ENCODE measurements at places on chromosomes 13 and 19.

DNA sequence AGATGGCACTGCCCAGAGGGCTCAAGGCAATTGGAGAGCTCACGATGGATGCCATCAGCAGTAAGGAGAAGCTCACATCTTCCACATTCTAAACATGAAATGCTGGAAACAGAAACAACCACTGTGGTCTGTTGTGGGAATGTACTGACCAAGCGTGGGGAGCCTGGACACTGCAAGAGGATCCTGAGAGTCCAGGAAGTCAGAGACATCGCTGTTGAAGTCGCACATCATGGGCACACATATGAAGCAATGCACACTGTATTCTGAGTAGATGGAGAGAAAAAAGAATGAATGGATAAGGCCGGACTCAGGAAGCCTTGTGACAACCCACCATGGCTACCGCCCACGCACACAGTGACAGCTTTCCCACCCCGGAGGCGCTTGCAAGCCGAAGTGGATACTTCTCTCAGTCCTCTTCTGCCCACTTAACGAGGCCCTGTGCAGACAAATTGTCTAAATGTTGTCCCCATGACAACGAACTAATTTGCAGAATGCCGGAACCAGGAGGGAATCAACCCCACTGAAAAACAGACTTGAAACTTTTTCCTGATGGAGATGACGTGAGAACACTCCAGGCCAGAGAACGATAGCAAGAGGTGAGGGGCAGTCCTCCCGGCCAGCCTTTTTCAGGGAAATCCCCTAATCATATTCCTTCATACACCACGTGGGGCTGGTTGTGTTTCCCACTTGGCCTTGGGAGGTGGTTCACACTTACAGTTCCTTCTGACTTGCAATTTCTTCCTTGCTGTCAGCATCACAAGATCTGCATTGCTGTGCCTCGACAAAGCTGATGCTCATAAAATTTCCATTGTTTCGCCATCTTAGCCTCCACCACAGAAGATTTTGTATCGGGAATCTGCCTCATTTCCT is 109.6 kb upstream of the SERP2 start:
- DNase-seq = no peak

DNA sequence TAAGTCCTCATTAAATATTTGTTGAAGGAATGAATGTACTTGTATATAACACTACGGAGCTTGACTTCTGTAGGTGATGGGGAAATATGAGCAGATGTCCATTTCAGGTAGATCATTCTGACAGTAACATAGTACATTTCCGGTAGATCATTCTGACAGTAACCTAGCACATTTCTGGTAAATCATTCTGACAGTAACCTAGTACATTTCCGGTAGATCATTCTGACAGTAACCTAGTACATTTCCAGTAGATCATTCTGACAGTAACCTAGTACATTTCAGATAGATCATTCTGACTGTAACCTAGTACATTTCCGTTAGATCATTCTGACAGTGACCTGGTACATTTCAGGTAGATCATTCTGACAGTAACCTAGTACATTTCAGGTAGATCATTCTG is 2.5 kb downstream of the PHF11 start:
- no peak for DNase-seq

GRCh38 chr19:48094129-48094854 is 16.3 kb downstream of the PLA2G4C start:
- no peak for DNase-seq

DNA sequence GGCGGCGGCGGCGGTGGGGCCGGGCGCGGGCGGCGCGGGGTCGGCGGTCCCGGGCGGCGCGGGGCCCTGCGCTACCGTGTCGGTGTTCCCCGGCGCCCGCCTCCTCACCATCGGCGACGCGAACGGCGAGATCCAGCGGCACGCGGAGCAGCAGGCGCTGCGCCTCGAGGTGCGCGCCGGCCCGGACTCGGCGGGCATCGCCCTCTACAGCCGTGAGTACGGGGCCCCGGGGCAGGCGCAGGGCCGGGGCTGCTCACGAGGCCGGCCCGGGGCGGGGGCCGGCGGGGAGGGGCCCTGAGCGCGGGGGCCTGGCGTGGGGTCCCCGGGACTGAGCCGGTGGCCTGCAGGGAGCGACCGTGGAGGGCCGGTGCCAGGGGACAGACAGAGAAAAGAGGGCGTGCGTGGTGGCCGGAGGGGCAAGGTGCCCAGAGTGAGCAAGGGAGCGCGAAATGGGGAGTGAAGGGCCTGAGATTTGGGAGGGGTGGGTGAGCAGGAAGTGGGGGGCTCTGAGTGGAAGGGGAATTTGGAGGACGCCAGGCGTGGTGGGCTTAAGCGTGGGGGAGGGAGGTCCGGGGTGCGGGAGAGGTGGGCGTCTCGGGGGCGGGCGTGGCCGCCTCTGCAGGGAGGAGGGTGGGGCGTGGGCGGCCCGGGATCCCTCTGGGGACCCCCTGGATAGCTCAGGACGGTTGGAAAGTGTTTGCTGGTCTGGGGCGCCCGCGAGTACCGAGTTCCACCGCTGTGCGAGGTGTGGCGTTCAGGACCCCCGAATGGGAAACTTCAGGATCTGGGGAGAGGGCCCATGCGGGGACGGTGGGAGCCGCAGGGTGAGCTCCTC is 575 bp downstream of the CARM1 start:
- peak; percentile 60 for DNase-seq

GRCh38 chr19:29667901-29668341 is 2.7 kb downstream of the PLEKHF1 start:
- DNase-seq = no peak

- peak; percentile 91 for DNase-seq
These were observed 559 bp upstream of the LENG9 start for GRCh38 chr19:54464044-54464629.

- no peak for DNase-seq
These were observed 457.6 kb upstream of the SLC10A2 start for GRCh38 chr13:103523858-103524257.

GRCh38 chr13:46487748-46488147 is 65.2 kb upstream of the LRCH1 start:
- no peak for DNase-seq

- DNase-seq = no peak
These were observed 4.4 kb downstream of the ZNF813 start for GRCh38 chr19:53471916-53472315.

DNA sequence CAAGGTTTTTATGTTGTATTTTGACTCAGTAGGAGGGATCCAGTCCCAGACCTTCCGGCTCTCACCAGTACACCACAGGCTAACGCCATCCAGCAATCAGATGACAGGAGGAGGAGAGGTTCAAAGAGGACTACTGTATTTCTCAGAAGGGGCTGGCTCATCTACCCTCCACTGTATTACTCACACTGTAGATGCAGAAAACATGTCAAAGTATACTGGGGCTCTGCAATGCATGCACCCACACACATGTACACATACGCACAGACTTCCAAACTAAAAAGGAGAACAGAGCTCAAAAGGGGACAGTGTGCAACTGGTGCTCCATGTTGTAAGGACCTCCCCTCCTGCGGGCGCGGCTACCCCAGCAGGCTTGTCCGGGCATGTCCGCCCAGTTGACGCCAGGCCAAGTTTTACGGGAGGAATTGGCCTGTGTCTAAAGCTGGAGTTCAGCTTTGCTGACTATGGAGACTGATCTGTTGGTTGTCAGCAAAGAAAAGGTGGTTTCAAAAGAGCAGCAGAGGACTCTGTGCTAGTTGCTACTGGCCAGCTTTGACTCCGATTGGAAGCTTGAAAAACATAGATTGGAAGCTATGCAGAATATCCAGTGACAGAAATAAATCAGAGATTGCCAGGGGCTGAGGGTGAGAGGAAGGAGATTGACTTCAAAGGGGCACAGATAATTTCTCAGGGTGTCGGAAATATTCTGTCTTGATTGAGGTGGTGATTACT is 314.2 kb downstream of the DLEU7 start:
- peak; percentile 92 for DNase-seq

- DNase-seq = no peak
These were observed 15.2 kb upstream of the MTIF3 start for GRCh38 chr13:27465611-27466010.

GRCh38 chr13:33497146-33497845 is 211.7 kb upstream of the STARD13 start:
- DNase-seq = no peak

DNA sequence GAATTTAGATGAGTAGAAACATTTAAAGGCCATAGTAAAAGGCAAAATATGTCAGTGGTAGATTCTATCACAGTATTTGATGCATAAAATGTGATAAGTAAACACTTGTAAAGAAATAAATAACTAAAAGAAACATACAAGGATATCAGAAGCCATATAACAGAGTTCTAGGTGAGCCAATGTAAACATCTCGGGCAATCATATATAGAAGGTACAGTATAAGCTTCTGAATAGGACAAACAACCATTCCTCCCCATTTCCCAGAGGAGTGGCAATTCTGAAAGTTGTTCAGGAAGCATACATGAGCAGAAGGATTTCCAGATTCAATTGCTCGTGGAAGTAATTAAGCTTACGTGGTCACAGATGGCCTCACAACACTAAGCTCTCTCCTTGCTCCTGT is 267.3 kb downstream of the LHFPL6 start:
- DNase-seq = no peak

DNA sequence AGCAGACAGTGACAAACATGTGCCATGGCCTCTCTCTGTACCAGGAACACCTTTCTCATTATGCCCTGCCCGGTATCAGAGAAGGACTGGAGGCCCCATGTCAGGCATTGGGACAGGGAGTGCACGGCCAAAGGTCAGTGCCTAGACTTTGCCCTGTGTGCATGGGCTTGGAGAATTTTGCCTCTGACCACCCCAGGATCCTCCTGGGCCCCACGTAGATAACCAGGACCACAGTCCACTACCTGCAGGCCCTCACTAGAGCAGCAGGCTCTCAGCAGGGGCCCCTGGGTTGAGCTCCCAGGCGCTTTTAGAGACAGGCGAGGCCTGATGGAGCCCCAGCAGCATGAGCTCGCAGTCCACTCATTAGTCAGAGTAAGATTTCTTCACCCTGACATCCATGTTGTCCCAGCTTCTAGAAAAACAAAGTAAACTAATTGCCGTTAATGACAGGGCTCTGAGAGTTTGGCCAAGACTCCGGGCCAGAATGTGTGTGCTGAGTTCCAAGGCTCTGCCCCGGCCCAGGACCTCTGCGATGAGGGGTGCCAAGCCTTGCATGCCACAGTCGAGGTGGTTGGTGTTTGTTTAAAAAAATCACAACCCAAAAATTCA is 42.7 kb downstream of the CAPN12 start:
- no peak for DNase-seq

DNA sequence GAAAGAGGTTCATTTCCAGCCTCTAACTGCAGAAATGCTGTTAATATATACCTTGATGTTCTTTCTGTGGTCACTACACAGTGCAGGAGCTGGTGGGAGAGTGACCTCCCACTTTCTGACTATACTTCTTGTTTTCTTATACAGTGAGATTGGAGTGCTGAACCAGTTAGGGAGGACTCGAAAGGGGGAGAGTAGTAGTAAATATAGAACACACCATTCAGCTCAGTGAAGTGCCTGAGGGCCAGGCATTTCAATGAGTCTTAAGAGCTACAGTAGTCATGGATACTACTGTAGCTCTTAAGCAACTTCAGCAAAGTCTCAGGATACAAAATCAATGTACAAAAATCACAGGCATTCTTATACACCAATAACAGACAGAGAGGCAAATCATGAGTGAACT is 372.9 kb downstream of the MTUS2 start:
- no peak for DNase-seq

GRCh38 chr19:11460207-11460606 is 20.6 kb downstream of the ELAVL3 start:
- DNase-seq = no peak

DNA sequence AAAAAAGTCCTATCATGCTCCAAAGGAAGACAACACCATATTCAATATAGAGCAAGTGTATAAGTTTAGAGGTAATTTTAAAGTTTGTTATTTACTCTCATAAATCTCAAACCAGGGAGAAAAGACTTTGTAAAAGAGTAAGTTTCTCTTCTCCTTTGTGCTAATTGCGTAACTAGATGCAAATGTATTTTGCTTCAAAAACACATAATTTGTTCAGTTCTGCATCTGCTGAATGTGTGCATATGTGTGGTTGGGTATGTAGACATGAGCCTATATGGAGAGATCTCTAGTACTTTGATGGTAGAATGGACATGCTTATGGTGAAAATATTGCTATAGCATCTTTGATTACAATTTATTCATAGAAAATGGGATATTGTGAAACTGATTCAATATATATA is 17.8 kb upstream of the MIR17HG start:
- no peak for DNase-seq

- peak; percentile 96 for DNase-seq
These were observed 13.8 kb upstream of the UBE2L5 start for GRCh38 chr13:30408319-30409101.

DNA sequence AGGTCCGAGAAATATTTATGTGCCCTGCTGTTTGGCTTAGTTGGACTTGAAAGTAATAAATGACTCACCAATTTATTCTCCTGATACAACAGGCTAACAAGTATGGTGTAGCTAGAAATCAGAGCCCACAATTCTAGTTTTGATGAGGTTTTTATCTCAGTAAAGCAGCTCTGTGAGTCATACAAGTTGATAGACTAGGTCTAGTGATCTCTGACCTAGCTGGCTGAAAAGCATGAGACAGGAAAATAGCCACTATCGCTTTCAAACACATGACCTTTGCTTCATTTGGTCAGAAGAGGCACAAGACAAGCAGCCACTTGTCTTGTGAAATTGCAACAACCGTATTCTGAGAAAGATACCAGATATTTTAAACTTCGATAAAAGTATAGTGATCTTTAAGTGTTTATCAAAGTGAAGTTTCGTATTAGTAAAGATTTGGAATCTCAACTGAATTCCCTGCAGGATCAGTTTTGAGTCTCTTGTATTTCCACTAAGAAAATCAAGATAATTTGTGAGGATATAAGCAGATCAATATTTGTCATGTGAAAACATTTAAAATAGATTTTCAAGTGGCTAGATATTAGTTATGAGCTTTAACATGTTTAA is 126.7 kb downstream of the MAB21L1 start:
- peak; percentile 25 for DNase-seq

GRCh38 chr19:21569494-21569865 is 64.1 kb downstream of the ZNF429 start:
- DNase-seq = no peak

GRCh38 chr19:10317045-10317856 is 1.4 kb upstream of the FDX2 start:
- DNase-seq = no peak

DNA sequence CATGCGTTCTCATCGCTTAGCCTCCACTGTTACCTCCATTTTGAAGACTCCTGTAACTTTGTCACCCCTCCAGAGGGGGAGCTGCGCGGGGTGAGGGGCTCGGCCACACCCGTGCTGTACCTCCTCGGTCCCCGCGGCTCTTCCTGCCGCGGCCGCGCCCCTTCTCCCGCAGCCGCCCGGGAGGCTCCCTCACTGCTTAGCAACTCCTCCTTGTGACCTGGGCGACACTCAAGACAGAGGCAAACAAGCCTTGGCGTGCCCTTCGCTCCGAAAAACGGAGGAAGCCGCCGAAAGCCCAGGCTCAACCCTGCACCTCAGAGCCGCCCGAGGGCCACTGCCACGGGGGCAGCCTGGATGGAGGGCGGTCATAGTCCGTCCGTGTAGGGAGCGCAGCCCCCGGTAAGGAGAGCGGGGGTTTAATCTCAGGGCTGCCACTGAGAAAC is 494.3 kb downstream of the FOXO1 start:
- no peak for DNase-seq

GRCh38 chr19:1468821-1469254 is 10.2 kb downstream of the C19orf25 start:
- no peak for DNase-seq

All from cardiac muscle cell (in vitro differentiated cells and primary cell).